ENCODE measurements at places on chromosomes 5 and 9. TPM values are rescaled to one million over a fixed set of nuclear protein-coding genes. Genes with fewer than 3 reads are reported as not detected.
A peak's percentile ranks its signal among the peaks of the same experiment; 100 is the strongest.

- no peak for DNase-seq
Observed at GRCh38 chr9:99015890-99016289, 72.2 kb downstream of the COL15A1 start.

DNA sequence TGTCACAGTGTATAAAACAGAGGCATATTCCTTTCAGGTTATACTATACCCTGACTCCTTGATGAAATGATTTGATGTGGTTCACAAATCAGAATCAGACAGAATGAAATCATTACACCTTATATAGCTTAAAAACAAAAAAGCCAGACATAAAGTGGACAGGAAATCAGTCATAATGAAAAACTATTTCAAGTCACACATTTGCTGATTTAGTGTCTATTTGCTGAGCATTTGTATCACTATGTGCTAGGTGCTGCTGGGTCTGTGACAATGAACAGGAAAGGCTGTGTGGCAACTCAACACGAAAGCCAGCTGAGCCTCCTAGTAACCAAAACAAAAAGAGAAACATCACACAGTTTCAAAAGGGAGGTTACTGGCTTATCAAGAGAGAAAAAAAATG lies 194.0 kb downstream of the EFNA5 start:
- DNase-seq = no peak

DNA sequence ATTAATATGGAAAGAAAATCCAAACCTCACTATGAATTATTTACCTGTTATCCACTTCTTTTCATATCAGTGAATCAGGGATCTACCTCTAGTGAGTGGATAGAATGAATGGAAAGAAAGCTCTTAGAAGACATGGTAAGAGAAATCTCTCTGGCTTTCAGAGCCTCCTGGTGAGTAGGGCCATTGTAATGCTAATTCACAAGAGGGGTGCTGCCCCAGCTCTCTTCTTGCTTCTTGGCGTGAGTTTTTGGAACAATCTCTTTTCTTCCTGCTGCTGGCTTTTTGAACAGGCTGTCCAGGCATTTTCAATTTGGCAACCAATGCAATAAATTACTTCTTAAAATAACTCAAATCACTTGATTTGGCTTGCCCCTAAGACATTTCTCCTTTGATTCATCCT lies 49.9 kb upstream of the KCNN2 start:
- DNase-seq = no peak

GRCh38 chr9:120857481-120857880 lies 14.8 kb upstream of the PSMD5 start:
- no peak for DNase-seq

- DNase-seq = no peak
Observed at GRCh38 chr9:134776080-134776796, 104.4 kb upstream of the FCN2 start.

DNA sequence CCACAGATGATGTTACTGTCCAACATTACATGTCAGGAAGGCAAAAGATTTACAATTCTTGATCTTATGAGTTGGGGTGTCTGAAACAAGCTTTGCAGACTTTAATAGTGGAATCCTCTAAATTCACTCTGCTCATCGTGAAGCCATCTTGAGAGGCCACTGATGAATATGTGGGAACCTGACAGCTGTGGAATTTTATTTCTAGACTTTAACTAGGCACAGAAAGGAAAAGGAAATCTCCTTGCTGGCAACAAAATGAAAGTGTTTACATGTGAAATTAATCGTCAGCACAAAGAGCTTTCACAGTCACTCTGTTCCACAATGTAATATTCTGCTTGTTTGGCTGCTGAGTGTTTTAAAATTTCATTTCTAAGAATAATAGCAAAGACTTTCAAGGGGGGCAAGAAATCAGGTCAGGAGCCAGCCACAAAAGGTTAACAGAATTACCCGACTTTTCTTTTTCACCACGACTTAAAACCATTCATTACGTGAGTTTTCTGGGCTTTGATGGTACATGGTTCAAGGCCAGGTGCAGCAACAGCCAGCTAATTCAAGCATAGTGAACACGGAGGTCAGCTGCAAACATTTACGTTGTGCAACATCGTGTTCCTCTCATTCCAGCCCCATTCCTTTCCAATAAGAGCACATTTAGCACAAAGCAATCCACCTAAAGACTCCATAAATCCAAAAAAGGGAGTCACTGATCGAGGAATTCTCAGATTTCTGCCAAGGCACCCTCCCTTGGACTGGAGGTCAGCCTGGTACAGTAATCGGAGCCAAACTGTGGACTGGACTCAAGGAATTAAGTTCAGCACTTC lies 14.6 kb downstream of the NREP start:
- peak; percentile 59 for DNase-seq

DNA sequence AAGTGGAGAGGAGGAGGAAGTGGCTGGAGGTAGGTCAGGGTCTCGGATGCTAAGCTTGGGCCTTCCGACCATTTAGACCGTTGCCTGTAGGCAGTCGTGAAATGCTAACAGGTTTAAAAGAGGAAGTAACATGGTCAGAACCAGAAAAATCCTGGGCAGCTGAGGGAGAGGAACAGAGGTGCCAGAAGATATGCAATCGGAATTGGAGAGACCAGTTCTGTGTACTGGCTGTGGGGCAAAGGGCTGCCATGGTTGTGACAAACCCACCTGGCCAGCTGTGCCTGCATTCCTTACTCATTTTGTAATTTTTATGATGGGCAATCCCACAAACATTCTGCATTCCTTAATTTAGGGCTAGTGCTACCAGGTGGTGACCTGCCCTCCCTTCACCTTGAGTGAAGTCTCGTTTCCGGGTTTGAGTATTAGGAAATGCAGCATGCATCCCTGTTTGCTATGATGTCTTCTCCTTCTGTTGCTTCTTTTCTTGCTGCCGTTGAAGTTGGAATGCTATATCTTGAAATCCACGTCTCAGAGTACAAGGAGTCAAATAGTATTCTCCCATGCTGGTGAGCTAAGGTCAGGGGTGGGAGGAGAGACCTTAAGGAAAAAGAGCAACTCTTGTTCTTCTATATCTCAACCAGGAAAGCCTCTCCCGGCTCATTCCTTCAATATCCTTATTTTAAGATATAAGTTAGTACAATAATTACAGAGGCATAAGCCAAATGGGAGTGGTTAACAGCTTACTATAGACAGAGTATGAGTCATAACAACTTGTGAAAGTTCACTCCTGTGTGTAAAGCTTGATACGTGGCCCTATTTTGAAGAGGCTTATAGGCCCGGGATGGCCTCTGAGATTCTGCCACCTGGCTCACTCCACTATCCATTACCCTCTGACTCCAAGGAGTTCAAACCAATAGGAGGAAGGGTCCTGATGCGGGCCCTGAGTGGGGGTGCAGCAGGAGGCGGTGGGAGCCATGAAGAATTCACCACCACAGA lies 37.0 kb downstream of the B4GALT1 start:
- no peak for DNase-seq

C1QTNF2 gene
- polyA plus RNA-seq = 1.7 TPM

CSF2 gene
- not detected for polyA plus RNA-seq

PAX5 gene
- 0.02 TPM for polyA plus RNA-seq
